BJ (cell line): ENCODE measurements at places on chromosomes 3 and 15.

DNA sequence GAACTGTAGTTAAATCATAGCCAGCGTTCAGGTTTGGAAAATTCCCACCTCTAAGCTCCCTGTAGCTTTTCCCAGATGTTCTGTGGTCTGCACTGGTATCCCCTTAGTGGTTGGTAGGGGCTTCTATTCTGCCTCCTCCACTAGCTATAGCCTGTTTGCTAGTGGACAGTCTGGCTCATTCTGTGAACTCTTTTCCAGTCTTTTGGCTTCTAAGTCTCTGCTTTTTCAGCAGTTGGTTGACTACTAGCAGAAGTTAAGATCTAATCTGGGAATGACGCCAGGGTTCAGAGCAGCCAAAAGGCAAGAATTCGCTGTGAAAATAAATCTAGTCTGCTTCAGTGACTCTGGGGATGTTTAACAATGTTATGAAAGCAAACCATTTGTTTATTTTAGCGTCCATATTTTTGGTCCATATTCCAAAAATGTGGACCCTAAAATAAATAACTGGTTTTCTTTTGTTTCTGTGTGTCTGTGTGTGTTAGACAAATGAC lies 73.7 kb upstream of the WDR72 start:
- DNase-seq: no peak

- DNase-seq: no peak
Measured at GRCh38 chr3:193780810-193781478, 187.9 kb downstream of the OPA1 start.

DNA sequence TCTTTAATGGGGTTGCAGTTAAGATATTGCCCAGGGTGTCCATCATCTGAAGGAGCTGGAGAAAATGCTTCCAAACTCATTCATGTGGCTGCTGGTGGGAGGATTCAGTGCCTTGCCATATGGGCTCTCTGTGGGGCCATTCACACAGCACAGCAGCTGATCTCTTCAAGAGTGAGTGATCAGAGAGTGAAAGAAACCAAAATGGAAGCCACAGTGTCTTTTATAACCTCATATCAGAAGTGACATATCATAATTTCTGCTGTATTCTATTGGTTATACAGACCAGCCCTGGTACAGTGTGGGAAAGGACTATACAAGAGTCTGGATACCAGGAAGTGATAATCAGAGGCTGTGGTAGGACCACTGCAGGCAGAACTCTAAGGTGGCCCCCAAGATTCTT lies 33.6 kb downstream of the HHLA2 start:
- no peak for DNase-seq

GRCh38 chr3:189227249-189227648 lies 55.5 kb downstream of the TPRG1 start:
- no peak for DNase-seq

DNA sequence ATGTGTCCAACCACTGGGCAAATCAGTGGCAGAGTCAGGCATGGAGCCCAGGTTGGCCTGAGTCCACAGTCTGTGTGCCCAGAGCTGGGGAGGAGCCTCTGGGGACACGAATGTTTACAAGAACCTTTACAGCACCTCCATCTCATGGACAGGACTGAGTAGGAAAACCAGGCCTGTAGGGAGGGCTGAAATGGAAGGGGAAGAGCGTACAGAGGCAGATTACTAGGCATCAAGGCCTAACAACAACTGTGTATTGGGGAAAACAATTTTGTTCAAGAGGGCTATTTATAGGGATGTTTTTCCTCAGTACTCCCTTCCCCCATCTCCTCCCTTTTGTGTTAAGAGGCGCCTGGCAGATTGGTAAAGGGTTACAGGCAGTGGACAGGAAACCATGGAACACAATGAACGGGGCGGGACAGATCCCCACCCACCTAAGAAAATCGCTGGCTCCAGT lies 15.1 kb upstream of the ARHGAP31 start:
- DNase-seq: no peak
